ENCODE measurements at places on chromosomes 4 and X.

DNA sequence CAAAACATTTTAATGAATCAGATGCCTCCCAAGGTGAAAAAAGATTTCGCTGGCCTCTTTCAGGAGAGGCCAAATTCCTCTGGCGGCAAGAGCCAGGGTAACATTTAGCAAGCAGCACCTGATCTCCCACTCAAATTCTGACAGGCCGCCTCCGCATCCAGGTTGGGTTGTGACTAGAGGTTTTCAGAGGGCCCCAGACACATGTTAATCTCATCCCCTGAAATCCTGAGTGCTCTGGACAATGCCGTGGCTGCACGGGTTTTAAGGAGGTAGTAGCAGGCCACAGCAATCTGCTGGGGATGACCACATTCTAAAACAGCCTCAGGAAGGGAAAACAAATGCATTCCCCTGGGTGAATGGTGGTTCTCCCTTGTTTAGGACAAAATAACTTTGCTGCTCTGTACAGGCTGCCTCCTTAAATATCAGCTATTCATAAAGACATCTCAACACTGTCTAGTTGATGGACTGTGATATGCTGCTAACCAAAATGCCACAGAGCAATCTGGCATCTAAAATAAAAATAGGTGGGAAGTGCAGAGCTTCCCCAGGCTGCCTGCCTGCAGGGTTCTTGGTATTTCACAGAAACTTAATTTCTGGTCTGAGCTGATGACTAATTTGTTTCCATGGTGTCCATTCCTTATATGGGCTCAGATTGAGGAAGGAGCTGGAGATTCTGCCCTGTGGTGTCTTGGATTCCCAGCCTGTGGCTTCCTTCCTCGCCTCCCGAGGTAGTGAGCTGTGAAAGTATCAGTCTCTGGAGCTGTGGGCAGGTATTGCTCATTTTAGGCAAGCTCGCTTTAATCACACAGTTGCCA is 202.0 kb downstream of the DCLK2 start:
- no peak for DNase-seq

DNA sequence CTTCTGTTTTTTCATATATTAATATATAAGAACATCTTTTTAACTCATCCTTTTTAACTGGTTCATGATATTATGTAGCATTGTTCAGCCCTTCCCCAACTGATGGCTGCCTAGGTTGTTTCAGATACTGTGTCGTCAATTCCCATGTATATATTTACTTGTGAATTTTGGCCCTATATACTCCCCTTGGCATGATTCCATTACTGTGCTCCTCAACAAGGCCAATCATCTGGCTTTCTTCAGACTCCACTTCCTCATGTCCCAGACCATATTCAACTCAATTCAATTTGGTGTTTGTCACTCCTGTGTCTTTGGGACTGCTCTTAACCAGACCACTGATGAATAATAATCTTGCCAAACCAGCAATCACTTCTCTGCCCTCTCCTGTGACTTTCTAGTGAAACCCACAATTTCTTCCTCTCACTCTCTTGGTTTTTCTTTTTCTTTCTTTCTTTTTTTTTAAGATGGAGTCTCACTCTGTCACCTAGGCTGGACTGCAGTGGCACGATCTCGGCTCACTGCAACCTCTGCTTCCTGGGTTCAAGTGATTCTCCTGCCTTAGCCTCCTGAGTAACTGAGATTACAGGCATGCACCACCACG is 2.7 kb upstream of the WDR45 start:
- no peak for DNase-seq

- DNase-seq, result peak; percentile 34
These were observed 75.4 kb downstream of the DCHS2 start for GRCh38 chr4:154416190-154416547.

DNA sequence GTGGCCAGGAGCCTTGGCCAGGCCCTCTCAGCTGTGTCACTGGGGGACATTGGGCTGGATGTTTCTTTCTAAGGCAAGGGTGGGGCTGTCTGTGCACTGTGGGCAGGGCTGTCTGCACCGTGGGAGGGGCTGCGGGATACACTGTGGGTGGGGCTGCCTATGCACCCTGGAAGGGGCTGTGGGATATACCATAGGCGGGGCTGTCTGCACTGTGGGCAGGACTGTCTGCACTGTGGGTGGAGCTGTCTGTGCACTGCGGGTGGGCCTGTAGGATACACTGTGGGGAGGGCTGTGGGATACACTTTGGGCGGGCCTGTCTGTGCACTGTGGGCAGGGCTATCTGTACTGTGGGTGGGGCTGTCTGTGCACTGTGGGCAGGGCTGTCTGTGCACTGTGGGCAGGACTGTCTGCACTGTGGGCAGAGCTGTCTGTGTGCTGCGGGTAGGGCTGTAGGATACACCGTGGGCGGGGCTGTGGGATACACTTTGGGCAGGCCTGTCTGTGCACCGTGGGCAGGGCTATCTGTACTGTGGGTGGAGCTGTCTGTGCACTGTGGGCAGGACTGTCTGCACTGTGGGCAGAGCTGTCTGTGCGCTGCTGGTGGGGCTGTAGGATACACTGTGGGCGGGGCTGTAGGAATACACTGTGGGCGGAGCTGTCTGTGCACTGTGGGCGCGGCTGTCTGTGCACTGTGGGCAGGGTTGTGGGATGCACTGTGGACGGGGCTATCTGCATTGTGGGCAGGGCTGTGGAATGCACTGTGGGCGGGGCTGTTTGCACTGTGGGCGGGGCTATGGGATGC is 31.1 kb downstream of the ACOX3 start:
- DNase-seq, result peak; percentile 59

DNA sequence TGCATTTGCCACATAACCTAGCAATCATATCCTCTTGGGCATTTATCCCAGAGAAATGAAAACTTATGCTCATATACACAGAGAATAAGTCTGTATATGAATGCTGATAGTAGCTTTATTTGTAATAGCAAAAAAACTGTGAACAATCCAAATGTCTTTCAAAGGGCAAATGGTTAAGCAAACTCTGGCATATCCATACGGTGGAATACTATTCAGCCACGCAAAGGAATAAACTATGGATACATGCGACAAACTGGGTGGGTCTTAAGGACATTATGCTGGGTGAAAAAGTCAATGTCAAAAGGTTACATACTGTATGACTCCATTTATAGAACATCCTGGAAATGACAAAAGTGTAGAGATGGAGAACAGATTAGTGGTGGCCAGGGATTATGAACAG is 17.6 kb upstream of the CBR4 start:
- no peak for DNase-seq

DNA sequence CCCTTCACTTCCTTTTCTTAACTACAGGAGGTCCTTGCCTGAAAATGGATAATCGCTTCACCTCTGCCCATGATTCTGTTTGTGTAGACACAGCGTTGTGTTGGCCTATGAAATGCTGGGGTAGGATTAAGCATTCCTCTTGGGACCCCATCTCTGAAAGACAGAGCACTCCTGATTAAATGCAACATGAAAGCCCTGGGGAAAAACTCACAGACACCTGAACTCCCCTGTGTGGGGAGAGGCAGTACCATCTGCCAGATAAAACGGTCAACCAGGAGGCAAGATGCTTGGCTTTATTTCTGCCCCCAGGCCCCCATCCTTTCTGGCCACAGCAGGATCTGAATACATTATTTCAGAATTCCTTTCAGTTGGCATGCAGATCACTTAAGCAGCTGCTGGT is 1.9 kb downstream of the LGI2 start:
- no peak for DNase-seq

DNA sequence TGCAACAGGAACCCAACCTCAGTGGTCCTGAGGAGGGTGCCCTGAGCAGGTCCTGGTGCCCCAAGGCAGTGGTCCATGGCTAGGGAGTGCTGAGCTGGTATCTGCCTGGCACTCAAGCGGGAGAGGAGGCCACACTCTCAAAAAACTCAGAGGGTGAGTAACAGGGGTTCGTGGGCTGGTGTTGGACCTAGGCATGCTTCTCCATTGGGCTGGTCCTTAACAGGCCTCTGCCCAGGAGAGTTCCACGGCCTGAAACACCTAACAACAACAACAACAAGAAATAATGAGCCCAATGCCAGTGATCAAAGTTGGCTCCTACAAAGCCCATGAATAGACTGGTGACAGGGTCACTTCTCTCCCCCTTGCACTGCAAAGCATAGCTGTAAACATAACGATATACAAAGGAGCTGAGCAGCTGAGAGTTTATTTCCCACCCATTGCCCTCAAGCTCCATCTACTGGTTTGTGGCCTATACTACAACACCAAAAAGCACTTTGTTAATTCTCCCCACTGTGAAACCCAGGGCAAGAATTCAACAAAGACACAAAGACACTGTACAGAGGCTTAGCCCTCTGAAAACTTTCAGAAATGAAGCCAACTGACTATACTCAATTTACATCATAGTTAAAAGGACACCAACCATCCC is 736.1 kb upstream of the ADGRL3 start:
- no peak for DNase-seq

- DNase-seq, result peak; percentile 17
These were observed 37.4 kb upstream of the PDK3 start for GRCh38 chrX:24427747-24428019.

- no peak for DNase-seq
These were observed 5.3 kb upstream of the PAPSS1 start for GRCh38 chr4:107725281-107725859.

GRCh38 chr4:126766241-126766640 is 866.5 kb upstream of the INTU start:
- no peak for DNase-seq

DNA sequence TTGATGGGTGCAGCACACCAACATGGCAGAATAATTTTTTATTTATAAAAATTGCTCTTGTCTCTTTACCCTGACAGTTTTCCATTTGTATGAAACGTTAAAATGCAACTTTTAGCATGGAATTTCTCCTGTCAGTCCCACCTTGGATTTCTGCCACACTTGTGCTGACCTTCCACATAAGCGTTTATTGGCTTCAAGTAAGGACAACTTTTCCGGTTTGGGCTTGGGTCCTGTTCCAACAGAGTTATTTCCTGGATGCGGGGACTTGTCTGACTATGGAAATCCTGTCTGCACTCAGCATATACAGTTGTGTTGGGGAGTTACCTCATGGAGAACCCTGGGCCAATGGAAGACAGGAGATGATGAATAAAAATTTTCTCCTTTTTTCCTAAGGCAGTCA is 294.7 kb downstream of the NAF1 start:
- DNase-seq, result no peak

Measured in mucosa of descending colon (tissue), 3 donors.